GM04504 (cell line): ENCODE measurements at places on chromosomes 2 and 18.

DNA sequence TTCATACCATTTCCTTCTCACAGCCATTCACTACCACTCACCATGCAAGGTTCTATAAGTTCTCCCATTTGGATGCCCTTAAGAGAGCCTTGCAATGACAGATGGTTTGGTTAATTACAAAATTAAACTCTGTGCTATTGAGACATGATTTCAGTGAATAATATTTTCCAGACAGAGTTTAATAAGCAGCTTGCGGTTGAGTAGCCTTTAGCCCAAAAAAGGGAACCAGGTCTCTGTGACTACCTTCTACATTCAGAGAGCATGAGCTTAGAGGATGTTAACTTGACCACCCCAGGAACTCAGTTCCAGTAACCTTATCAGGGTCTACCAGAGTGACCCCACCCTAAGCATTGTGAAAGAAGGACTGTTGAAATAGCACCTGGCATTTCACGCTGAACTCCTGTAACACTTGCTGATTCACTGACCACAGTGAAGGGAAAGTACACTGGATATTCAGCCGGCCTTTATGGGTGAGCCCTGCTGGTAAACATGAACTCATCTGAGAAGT, 1173.1 kb upstream of the ZEB2 start:
- peak; percentile 48 for DNase-seq

- DNase-seq = no peak
Observed at GRCh38 chr2:12842917-12843316, 126.2 kb downstream of the TRIB2 start.

- DNase-seq = no peak
Observed at GRCh38 chr2:184346338-184346862, 251.9 kb upstream of the ZNF804A start.

GRCh38 chr2:239195318-239195871, 205.4 kb downstream of the HDAC4 start:
- DNase-seq = no peak

- peak; percentile 92 for DNase-seq
Observed at GRCh38 chr2:9675415-9676351, 44.9 kb upstream of the YWHAQ start.

DNA sequence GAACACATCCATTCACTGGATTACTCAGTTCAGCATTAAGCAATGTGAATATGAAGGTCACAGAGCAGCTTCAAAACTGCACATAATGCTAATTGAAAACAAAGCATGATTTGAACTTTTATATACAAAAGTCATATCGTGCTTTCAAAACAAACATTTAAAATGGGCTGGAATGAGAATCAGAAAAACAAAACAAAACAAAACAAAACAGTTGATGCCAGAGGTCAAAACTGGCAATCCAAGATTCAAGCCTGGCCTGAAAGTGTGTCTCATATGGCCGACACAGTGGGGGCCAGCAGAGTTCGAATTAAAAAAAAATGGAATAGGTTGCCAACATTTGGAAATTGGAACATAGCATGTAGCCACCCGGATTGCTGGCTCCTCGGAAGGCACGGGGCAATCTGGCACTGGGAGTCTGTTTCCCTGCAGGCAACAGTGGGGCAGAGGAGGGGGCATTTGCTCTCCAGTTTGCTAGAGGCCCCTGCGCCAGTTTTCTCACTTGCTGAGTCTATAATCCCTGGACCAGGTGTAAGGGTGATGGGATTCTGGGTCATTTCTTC, 294.4 kb downstream of the ZNF521 start:
- no peak for DNase-seq

GRCh38 chr2:150371044-150371818, 116.2 kb downstream of the RND3 start:
- no peak for DNase-seq

GRCh38 chr18:9739516-9739915, 31.4 kb downstream of the RAB31 start:
- no peak for DNase-seq

DNA sequence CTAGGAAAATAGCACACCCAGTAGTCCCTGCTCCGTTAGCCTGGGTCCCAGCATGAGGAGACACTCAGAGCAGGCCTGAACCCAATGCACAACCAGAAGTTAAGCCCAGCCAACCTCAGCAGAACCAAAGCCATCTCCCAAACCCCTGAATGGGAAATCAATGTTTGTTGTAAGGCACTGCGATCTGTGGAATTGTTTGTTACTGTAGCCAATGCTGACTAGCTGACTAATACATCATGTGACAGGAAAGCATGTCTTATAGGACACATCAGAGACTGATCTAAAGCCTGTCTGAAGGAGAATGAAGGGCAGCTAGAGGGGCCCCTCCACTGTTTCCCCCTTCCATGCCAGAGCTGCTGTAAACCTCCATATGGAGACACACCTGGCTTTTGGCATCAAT, 96.4 kb downstream of the MARCHF4 start:
- DNase-seq = no peak

GRCh38 chr18:58046093-58046793, 2.2 kb downstream of the NEDD4L start:
- no peak for DNase-seq

- no peak for DNase-seq
Observed at GRCh38 chr2:227152093-227152766, 11.8 kb downstream of the COL4A4 start.

- no peak for DNase-seq
Observed at GRCh38 chr2:176101216-176101830, 1.7 kb downstream of the HOXD12 start.

GRCh38 chr2:36559221-36559942, 38.6 kb downstream of the FEZ2 start:
- DNase-seq = no peak

- no peak for DNase-seq
Observed at GRCh38 chr2:198004921-198005829, 200.8 kb downstream of the PLCL1 start.

DNA sequence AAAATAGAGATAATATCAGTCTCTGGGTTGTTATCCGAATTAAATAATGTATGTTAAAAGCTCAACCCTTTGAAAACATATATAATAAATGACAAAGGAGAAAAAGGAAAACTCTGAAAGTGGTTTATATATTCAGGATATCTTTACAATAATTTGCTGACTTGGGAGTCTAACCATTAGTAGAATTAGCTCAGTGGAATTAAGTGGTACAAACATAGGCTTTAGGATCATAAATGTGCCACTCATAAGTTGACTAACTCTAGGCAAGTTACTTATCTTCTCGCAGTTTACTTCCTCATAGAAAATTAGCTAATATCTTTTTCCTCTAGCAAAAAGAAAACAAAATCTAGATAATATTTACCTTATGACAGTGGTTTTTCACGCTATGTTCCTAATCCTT, 44.6 kb downstream of the HEATR5B start:
- DNase-seq = no peak

DNA sequence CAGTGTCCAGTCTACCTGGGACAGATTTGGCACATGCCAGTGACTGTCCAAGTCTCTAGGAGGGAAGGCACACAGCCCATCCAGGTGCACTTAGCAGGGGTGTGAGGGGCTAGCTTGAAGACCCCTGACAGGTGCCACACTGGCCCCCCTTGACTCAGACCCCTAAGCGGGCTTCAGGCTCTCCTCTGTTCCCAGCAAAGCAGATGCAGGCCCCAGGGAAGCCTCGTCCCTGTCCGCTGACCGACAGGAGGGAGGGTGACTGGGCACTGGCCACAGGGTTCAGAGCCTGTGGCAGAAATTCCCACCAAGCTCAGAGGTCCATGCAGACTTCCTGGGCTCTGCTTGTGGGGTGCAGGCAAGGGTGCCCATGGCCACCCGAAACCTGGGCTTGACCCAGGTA, 239.8 kb upstream of the MYT1L start:
- DNase-seq = no peak

DNA sequence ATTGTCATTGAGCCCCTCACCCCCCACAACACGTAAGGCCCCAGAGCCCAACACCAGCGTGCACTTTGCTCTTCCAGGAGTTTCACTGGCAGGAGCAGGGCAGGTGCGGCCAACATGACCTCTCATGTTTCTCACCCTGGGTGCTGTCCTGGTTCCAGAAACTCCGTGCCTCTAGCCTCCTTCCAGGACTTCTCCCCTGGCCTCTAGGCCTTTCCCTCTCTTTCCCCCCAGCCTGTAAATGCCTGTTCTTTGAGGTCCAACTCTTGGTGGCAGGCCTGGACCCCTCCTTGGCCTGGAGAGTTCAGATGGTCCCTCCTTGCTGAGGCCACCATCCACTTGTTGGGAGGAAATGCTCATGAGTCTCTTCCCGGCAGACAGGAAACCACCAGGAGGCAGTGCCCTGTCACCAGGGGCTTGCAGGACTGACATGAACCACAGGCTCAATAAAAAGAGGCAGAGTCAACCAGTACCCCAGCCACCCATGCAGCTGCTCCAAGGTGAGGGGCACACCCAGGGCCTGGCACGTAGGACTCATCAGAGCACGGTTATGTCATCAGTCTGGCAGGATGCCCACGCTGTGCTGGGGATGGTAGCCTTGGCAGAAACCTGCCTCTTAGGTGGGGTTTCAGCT, 1.5 kb downstream of the MALL start:
- DNase-seq = no peak

DNA sequence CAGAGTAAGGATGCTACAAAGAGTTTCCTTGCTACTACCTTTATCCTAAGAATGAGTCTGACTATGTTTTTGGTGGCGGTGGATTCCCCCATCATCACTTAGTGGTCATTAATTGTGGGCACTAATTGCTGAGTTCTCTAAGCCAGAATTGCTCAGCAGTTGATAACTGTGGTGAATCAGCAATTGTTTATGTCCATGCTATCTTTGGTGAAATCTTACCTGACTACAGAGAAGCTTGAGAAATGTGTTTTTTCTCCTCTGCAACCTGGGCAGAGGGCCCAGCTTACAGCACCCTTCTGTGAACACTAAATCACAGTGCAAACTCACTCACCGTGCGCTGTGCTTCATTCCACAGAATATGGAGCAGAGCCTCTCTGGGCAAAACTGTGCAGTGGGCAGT, 683.6 kb downstream of the CNTNAP5 start:
- DNase-seq = no peak

- no peak for DNase-seq
Observed at GRCh38 chr18:28805491-28805890, 628.6 kb upstream of the CDH2 start.

DNA sequence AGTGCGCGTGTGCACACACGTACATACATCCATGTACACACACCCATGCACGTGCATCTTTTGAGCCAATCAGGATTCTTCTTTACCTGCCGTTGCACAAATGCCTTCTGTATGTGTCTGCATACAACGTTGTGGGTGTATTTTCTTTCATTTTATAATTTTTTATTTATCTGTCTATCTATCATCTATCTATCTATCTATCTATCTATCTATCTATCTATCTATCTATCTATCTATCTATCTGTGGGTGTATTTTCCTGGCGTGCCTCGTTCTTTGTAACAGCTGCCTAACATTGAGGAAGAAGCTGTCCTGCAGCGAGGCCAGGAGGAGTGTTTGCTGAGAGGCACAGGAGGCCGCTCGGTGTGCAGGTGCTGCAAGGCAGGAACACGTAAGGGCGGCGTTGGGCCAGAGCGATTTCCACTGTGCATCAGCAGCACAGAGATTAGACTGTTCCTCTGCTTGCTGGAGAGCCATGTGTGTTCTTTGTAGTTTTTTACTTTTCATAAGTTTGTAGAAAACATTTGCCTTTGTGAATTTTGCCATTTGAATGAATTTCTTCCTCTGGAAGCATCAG, 84.4 kb downstream of the DGKD start:
- DNase-seq = no peak

DNA sequence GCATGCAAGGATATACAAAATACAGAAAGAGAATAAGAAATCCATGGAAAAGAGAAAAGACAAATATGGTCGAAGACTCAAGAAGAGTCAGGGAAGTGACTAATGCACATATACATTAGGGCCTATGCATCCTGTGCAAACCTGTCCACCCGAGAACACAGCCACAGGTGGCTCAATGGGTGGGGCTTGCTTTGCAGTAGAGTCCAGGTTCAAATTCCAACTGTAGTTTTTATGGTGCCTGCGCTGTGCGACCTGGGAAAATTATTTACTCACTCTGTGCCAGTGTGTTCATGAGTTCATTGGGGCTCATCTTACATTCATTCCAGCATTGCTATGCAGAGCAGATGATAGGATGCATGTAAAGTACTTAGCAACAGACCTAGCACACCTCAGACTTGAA, 244.7 kb downstream of the CTNNA2 start:
- no peak for DNase-seq

- DNase-seq = no peak
Observed at GRCh38 chr2:45856391-45857274, 205.2 kb downstream of the PRKCE start.

DNA sequence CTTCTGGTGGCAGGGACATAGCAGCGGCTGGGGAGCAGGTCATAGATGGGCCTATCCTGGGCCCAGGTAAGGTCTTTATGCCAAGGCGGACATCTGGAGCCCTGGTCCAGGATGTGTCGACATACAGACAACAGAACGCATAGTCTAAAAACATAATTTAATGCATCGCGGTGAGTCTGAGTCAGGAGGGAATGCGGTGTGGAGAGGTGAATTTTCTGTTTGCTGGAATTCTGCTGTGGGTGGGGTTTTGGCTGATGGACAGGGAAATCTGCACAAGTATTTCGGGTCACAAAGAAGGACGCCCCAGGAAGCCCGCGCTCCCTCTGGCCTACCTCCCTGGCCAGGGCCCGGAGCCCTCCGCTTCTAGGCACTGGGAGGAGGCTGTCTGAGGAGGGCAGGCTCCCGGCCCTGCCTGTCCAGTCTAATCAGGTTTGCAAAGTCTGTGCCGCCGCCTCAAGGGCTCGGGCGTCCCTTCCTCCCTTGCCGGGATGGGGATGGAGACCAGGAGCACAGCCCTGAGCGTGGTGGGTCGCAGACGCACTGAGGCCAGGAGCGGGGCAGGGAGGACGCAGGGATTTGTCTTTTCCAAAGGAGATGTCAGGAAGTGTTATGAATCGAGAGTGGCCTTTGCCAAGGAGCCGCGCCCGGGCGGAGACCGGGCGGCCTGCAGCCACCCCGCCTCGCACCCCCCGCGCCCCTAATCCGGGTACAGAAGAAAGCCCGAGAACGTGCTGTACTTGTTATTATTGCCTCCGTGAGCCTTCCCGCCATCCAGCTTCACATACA, 2.3 kb downstream of the C1QL2 start:
- DNase-seq = no peak

GRCh38 chr2:138444411-138444810, 57.2 kb upstream of the SPOPL start:
- no peak for DNase-seq

DNA sequence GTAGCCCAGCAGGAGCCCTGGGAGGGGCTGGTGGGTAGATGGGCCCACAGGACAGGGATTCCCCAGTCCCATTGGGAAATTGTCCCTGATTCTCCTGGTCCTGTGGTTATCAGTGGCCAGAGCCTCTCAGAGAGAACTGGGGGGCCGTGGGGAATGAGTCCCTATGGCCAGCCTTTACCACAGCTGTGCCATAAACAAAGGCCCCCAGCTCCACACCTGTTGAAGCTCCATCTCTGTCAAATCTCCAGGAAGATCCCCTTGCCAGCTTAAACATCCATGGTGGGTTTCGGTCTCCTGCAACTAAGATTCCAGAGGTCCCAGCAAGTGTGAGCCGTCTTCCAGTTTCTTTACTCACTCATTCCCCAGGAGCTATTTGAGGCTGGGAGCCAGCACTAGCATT, 897.1 kb downstream of the LRRTM4 start:
- no peak for DNase-seq

GRCh38 chr2:214737188-214737587, 72.3 kb downstream of the BARD1 start:
- DNase-seq = no peak
